Endodermal cell (in vitro differentiated cells): ENCODE measurements at places on chromosomes 6 and 20. TPM values are rescaled to one million over a fixed set of nuclear protein-coding genes. Genes with fewer than 3 reads are reported as not detected.

DNA sequence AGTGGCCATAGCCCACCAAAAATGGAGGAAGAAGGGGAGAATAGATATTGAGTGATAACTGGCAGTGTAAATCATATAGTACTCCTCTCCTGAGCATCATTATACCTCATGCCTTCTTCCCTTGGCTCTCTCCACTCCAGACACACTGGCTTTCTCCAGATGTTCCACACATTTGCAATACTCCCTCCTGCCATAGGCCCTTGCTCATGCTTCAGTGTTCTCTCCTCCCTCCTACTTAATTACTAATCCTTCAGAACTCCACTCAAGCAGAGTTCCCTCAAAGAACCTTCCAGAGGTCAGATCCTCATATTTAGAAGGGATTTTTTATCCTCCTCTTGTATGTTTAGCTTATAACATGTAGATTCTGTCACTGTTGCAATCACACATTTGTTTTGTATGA, 279.5 kb upstream of the SUPT3H start:
- DNase-seq, result no peak

DNA sequence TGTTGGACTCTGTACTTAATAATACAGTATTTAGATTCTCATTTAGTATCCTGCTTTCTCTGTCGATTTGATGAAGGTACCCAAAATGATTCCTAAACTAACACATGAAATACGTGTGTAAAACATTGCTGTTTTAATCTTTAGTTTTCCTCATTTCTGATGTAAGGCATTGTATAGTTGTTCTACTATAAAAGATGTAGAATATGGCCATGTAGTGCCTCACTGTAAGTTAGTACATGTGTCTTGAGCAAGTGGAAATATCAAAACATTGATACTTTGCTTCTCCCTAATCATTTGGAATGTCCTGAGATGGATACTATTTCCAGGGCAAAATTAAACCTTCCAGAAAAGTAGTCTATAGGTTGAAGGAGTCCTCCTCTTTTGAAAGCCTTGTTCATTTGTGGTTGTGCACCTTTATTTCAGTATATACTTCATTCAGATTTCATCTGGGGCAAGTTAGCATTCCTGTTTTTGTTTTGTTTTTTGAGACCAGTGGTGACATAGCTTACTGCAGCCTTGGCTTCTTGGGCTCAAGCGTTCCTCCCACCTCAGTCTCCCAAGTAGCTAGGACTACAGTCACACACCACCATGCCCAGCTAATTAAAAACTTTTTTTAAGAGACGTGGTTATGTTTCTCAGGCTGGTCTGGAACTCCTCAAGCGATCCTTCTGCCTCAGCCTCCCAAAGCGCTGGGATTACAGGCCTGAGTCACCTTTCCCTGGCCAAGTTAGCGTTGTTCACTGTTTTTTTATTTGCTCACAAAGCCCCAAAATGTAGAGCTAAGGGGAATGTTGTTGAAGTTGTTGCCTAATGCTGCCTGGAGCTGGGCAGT, 11.6 kb downstream of the SRSF3 start:
- no peak for DNase-seq

- peak; percentile 31 for DNase-seq
These were observed 43.1 kb downstream of the ERMARD start for GRCh38 chr6:169794317-169795055.

- no peak for DNase-seq
These were observed 9.3 kb downstream of the SERAC1 start for GRCh38 chr6:158158748-158159147.

ADGB gene
- 0.95 to 1.3 TPM (median 1.2 TPM) in 3 replicates for total RNA-seq
